Motor neuron (in vitro differentiated cells): ENCODE measurements at places on chromosomes 6 and 20.

DNA sequence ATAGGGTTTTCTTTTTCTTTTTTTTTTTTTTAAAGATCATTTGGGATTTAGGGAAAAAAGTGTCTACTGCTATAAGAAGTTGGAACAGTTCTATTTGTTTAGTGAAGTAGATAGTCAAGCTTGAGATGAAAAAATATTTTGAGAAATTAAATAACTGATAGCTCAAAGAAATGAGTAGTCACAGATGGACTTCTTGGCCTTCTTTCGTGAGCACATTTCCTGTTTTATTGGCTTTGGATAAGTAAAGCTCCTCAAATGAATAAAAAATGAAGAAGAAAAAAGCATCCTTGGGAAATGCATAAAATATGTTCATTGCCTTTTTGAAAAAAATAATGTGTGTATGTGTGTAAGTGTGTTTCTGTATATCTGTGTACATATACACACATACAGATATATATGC, 515.9 kb downstream of the GRIK2 start:
- no peak for ATAC-seq

- no peak for ATAC-seq
These were observed 531.0 kb upstream of the AGPAT4 start for GRCh38 chr6:161804838-161805237.

DNA sequence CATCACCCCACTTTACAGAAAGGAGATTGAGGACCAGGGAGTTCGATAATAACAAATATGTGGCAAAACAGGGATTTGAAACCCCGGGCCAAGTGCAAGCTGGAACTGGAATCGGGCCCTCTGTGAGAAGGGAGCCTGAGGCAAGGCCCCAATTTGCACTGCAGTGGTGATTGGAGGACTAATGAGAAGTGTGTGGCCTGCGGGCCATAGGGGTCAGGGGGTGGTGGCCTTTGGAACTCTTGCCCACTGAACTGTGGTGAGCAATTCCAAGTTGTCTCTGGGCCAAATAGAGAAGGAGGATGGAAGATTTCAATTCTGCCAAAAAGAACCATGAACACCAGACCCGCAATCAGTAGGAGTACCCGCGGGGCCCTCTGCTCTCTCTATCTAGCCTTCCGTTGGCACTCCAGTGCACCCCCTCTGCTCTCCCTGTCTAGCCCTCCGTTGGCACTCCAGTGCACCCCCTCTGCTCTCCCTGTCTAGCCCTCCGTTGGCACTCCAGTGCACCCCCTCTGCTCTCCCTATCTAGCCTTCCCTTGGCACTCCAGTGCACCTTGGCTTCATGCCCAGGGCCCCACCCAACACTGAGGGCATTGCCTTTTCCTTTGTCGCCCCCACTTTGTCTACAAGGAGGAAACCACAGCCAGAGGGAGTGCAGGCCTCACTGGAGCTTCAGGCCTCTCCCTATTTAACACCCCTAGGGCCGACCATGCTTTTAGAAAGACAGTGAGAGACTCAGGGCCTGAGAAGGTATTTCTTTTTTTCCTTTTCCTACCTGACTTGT, 6.0 kb upstream of the PTPRA start:
- ATAC-seq = no peak

DNA sequence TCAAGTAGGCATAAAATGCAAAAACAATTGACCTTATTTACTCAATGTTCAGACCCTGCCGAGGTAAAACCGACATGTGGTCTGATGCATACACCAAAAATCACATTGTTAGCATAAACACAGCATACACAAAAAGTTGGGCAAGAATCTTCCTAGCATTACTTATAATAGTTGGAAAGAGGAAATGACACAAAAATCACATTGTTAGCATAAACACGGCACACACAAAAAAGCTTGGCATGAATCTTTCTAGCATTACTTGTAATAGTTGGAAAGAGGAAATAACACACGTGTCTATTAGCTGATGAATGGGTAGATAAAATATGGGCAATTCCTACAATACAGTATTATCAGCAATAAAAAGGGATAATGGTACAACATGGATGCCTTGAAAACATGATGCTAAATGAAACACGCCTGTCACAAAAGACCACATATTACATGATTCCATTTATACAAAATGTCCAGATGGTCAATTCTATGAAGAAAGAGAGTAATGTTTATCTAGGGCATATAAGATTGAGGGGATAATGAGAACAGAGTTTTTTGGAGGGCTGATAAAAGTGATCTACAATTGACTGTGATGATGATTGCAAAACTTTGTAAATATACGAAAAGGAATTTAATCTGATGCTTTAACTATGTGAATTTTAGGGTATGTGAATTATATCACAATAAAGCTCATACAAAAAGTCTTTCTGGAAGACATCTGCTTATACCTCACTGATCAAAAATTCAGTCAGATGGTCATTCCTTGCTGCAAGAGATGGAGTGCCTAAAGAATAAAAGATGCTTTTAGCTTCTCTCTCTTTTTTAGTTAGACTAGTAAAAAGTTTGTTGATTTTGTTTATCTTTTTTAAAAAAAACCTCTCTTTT, 1019.5 kb upstream of the CITED2 start:
- no peak for ATAC-seq

GRCh38 chr6:26032340-26033084, 54.7 kb upstream of the HFE start:
- peak; percentile 30 for ATAC-seq

GRCh38 chr6:71879016-71879415, 7.3 kb upstream of the RIMS1 start:
- no peak for ATAC-seq

GRCh38 chr20:1130847-1131246, 12.4 kb downstream of the PSMF1 start:
- no peak for ATAC-seq

GRCh38 chr6:72102561-72102960, 216.2 kb downstream of the RIMS1 start:
- no peak for ATAC-seq

GRCh38 chr6:169212897-169213813, 40.5 kb downstream of the THBS2 start:
- ATAC-seq = peak; percentile 98

DNA sequence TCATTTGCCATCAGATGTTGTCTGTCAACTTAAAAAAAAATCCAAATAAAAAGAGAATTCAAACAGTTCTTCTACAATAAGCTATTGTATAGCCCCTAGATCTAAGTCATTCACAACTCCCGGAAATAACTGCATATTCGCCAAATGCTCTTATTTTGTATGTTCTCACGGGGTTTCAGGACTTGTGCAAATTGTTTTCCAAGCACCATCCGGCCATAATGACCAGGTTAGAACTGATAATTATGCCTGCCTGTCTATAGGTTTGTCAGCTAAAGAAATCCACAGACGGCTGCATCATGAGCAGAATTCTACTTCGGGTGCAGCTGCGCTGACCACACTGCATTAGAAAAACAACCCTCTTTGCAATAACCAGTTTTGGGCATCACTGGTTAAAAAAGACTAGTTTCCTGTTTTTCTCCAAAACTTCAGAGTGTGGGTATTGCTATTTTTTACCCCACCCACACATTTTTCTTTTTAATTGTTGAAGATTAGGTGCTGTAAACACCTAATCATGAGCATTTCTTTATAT, 87.7 kb downstream of the HIVEP2 start:
- ATAC-seq = no peak

GRCh38 chr6:87698547-87699006, 3.5 kb downstream of the AKIRIN2 start:
- ATAC-seq = no peak

GRCh38 chr6:37451441-37452193, 18.6 kb downstream of the CMTR1 start:
- no peak for ATAC-seq

GRCh38 chr6:111952274-111952673, 79.0 kb upstream of the FYN start:
- no peak for ATAC-seq

DNA sequence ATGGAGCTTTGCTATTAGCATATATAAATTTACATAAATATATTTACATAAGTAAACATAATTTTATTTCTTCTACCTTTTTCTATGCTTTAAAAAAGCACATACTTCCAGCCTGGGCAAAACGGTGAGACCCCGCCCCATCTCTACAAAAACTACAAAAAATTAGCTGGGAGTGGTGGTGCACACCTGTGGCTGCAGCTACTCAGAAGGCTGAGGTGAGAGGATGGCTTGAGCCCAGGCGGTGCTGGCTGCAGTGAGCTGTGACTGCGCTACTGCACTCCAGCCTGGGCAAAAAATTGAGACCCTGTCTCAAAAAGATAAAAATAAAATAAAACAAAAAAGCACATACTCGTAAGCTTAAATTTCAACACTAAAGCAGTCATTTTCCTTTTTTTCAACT, 30.3 kb downstream of the ELOVL5 start:
- ATAC-seq = no peak

GRCh38 chr6:25898289-25898977, 24.4 kb upstream of the SLC17A3 start:
- no peak for ATAC-seq

DNA sequence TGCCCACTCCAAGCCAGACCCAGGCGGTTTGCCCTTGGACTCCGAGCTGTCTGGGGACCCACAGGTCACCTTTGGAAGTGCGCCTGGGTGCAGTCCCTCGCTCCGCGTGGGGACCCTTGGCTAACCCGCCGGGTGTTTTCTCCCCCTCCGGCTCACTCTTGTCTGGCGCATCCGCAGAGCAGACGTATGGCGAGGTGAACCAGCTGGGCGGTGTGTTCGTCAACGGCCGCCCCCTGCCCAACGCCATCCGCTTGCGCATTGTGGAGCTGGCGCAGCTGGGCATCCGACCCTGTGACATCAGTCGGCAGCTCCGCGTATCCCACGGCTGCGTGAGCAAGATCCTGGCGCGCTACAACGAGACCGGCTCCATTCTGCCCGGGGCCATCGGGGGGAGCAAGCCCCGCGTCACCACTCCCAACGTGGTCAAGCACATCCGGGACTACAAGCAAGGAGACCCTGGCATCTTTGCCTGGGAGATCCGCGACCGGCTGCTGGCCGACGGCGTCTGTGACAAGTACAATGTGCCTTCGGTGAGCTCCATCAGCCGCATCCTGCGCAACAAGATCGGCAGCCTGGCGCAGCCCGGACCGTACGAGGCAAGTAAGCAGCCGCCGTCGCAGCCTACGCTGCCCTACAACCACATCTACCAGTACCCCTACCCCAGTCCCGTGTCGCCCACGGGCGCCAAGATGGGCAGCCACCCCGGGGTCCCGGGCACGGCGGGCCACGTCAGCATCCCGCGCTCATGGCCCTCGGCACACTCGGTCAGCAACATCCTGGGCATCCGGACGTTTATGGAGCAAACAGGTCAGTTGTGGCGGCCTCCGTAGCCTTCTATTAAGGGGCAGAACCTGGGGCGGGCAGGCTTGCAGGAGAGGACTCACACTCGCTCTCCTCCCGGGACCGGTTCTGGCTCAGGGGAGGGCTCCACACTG, 1.1 kb downstream of the PAX1 start:
- ATAC-seq = no peak

DNA sequence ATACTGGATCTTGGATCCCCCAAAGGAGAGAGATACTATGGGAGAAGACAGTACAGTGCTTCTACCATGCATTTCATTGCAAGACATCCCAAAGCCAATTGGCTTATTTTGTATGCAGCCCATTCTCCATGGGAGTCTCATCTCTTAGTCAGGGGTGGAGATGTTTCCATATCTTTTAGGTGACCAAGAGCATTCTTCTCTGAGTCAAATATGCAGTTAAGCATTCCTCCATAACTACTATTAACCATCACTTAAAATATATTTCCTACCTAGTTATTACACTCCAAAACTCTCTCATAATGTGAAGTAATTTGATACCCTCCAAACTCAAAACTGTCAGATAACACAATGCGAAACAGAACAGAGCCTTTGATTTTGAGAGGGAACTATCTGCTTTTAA, 542.6 kb downstream of the HDGFL1 start:
- ATAC-seq = peak; percentile 83

GRCh38 chr6:111806561-111807497, 66.4 kb downstream of the FYN start:
- no peak for ATAC-seq

DNA sequence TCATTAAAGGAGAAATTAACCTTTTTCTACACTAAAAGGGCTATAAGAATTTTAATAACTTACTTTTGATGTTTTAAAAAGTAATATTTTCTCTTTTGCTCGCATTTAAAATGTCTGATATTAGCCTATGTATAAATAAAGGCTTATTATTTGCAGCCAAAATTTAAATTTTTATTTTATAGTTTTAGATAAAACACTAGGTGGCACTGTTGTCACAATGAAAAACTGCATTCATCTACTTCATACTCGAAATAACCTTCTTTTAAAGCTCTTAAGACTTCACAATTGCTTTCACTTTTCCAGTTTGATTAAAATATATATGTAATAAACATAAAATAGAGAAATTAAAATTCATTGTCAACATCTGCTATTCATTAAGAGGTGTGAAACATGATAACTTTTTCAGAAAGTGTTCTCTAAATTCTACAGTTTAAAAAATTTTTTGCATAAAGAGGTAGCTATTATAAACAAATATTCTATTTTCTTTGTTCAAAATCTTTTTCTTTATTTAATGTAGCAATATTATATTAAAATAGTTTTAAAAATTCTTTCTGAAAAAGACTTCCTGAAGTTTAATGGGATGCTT, 78.8 kb upstream of the DEFB112 start:
- ATAC-seq = no peak

DNA sequence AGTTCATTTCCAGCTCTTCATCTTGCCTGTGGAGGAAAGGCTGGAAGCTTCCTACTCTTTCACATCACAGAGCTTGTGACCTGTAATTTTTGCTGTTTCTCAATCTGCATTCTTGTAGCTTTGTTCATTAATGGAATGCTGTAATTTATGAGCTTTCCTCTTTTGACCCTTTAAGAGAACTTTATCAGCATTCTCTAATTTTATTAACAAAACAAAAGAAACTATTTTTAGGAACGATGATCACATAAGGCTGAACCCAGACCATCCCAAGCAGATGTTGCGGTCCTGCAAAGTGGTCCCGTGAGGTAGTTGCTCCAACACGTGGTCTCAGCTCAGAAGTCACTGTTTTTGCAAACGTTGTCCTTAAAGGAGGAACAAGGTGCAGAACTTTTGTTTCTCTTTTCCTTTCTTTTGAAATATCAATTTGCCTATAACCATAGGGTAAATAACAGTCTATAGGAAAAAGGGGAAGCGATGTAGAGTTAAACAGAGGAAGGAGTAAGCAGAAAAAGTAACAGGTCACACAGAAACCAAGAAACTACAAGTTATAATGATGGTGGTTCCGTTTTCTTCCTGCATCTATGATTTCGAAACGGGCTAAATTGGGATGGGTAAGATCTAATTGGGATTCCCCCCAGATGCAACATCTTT, 121.3 kb upstream of the PHACTR1 start:
- ATAC-seq = no peak

- ATAC-seq = no peak
These were observed 474.2 kb downstream of the KIF16B start for GRCh38 chr20:16098890-16099639.

GRCh38 chr6:34617231-34617630, 61.1 kb upstream of the SPDEF start:
- ATAC-seq = no peak

DNA sequence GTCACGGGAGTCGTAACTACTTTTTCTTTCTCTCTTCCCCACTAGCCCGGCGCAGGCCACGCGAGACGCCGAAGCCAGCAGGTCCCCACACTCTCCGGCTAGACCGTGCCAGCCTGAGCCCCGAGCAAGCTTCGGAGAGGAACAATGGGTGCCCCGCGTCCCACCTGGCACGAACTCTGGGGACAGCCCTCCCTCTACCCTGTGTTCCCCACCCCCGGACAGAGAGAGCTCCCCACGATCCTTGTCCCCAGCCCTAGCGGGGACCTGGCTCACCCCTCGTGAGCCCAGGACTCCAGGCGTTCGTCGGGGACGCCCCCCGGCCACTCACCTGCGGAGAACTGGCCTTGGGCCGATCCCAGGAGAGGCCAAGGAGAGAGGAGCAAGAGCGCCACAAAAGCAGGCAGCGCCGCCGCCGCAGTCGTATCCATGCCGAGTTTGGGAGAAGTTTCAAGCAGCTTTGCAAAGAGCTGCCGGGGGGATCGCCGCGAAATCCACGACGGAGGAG, 416 bp downstream of the PTPRK start:
- ATAC-seq = peak; percentile 40
